ENCODE measurements at places on chromosomes 7 and 10. TPM values are rescaled to one million over a fixed set of nuclear protein-coding genes. Genes with fewer than 3 reads are reported as not detected.

- no peaks in the 10 kb centered on the region for H3K36me3 ChIP-seq
- no peaks in the 10 kb centered on the region for H3K27me3 ChIP-seq
- peaks cover 12% of the 10 kb centered on the region for H3K4me1 ChIP-seq
- H3K4me3 ChIP-seq, result no peak overlapping the region
Measured at GRCh38 chr10:79018521-79019011, 50.2 kb upstream of the ZMIZ1 start.

DNA sequence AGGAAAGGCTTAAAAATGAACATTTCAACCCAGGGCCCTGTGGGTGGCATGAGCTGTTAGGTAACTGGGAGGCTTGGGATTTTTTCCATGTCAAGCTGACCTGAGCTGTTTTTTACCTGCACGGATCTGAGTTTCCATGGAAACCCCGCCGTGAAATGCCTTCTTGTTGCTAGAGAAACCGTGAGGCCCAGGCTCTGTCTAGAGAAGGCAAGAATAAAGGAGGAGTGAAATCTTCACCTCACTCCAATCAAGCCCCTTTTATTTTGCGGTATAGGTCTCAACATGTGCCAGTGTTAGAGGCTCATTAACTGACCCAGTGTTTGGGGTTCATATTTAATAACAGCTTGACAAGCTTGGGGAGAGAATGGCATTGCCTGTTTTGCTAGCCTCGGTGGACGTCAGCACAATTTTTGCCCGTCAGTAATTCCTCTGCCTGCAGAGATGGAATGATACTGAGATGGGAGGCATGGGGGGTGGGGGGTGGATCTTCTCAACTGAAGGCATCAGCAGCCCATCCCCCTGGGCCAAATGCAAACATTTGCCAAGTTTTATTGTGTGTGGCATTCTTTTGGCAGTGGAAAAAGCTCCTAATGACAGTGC lies 48.9 kb upstream of the PDCD4 start:
- no peak overlapping the region for H3K4me3 ChIP-seq
- peak; percentile 91 for DNase-seq
- H3K36me3 ChIP-seq, result no peaks in the 10 kb centered on the region
- peak overlapping the region; percentile 4 for H3K27ac ChIP-seq
- no peaks in the 10 kb centered on the region for H3K27me3 ChIP-seq
- H3K4me1 ChIP-seq, result no peaks in the 10 kb centered on the region

DNA sequence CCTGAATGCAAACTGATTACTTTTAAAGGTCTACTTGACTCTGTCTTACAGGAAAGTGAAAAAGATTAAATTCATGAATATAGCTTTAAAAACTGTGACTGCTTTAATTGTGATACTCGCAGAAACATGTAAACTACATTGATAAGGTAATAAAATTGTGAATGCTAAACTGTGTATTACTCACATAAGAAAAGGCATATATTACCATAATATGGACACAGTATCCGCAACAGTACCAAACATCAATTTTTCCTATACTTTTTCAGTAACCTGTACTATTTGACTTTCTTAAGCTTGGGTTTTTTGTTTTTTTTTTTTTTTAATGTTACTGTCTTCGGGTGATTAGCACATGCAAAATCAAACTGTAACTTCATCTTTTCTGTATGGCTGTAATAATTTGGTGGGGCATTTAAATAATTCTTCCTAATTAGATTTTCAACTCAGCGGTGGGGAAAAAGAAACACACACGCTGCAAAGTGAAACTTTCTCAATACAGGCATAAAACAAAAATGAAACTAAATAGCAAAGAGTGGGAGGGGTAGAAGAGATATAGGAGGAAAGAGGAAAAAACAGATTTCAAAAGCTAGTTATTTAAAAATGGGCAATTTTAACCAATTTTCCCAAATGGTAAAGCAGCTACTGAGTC lies 23.2 kb downstream of the NT5C3A start:
- H3K27ac ChIP-seq, result no peak overlapping the region
- DNase-seq, result no peak
- no peaks in the 10 kb centered on the region for H3K27me3 ChIP-seq
- H3K4me1 ChIP-seq, result no peaks in the 10 kb centered on the region
- no peak overlapping the region for H3K4me3 ChIP-seq

GRCh38 chr7:38535073-38535472 lies 96.1 kb downstream of the AMPH start:
- no peak for DNase-seq
- no peaks in the 10 kb centered on the region for H3K4me1 ChIP-seq
- no peaks in the 10 kb centered on the region for H3K27me3 ChIP-seq
- no peak overlapping the region for H3K4me3 ChIP-seq
- H3K27ac ChIP-seq, result no peak overlapping the region

DNA sequence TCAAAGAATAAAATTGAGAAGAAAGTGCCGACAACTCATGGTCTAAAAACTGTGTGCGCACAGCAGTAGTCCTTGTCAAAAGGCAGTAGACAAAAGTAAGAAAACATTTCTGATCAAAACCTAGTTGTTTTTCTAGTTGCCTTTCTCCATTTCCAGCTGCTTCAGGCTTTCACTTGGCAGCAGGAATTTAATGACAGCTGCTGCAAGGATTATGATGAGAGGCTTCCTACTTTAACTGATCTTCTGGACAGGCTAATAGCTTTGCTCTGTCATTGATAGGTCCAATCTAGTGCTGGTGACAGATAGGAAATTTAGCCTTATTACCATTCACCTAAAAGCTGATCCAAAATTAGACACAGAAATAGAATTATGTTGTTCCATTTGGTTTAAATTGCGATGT lies 110.7 kb upstream of the SEMA3C start:
- H3K27me3 ChIP-seq, result no peaks in the 10 kb centered on the region
- no peak overlapping the region for H3K27ac ChIP-seq
- no peak overlapping the region for H3K4me3 ChIP-seq
- no peak for DNase-seq
- no peaks in the 10 kb centered on the region for H3K36me3 ChIP-seq

DNA sequence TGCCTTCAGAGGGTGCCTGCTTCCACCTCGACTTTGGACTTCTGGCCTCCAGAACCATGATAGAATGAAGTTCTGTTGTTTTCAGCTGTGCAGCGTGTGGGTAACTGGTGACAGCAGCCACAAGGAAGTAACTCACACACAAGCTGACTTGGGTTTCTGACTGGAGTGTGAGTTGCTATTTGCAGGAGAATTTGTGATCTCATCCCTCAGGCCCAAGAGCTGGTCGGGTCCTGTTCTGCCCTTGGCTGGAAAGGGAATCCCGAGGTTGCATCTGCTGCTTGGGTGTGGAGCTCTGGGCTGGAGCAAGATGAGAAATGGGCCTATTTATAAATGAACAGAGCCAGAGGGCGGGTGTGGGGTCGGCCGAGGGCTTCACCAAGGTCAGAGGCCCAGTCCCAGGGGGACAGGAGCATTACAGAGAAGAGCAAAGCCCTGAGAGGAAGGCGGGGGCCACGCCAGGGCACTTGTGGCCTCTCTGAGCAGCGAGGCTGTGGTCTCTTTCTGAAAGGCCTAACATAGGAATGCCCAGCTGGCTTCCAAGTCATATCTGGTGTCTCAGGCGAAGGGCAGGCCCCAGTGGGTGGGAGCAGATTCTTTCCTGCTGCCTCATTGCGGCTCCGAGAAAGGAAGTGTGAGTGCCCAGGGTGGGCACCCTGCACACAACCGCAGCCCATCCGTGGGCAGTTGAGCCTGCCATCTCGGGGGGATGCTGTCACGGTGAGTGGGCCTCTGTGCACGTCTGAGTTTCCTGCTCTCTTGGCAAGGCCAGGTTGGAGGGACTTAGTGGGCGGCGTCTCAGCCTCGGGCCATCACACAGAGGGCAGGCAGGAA lies 26.5 kb upstream of the C10orf71 start:
- no peaks in the 10 kb centered on the region for H3K36me3 ChIP-seq
- no peaks in the 10 kb centered on the region for H3K27me3 ChIP-seq
- no peak overlapping the region for H3K4me3 ChIP-seq
- peak; percentile 35 for DNase-seq
- H3K27ac ChIP-seq, result no peak overlapping the region
- H3K4me1 ChIP-seq, result no peaks in the 10 kb centered on the region

DNA sequence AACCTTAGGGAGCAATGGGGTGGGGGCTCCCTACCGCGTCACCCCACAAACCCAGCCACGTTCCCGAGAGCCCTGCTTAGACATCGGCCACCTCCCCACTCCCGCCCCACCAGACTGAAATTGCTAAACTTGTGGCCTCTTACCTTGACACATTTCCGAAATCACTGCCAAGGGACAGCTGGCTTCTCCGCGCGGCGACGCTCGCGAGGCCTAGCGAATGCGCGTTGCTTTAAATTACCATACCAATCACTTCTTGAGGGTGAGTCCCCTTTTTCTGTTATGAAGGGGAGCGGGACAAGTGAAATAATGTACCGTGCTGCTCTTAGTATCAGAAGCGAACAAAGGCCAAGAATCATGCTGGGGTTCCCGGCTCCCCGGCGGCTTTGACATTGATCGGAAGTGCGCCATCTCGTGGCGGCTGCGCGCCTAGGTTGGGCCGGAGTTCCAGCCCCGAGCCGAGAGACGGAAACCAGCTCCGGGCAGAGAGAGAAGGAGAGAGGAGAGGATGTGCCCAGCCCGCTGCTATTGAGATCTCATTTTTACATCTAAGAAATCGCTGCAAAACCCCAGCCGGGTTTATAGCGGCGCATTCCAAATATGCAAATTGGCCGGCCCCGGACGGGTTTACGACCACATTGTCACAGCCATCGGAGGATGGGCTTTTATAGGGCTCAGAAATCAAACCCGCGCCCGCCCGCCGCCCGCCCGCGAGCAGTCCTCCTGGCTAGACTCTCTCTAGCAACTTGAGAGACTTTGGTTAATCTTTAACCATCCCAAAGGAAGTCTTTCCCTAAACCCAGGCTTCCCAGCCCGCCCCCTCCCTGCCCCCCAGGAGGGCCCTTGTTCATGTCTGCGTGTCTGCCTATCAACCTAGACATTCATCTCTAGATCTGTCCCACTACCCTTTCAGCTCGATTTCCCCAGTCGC lies 5.3 kb downstream of the HOXA11 start:
- H3K4me3 ChIP-seq, result peak overlapping the region; percentile 50
- peak; percentile 93 for DNase-seq
- peak overlapping the region; percentile 19 for H3K27ac ChIP-seq
- peaks cover 100% of the 10 kb centered on the region for H3K27me3 ChIP-seq
- H3K4me1 ChIP-seq, result peaks cover 6% of the 10 kb centered on the region

DNA sequence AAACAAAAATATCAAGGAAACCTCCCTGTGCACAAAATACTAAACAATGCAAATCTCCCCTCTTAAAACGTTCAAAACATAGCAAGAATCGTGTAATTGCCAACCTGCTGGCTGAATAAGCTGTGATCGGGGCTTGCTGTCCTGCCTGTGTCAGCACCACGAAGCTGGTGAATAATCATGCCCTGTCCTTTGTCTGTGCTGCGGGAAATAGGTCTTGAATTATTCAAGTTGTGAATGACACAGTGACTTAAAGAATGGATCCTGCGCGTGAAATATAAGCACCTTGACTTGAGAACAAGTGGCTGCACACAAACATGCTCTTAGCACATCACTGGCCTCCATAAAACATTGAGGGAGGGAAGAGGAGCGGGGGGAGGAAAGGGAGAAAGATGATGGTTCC lies 130.2 kb downstream of the OAT start:
- H3K27ac ChIP-seq, result no peak overlapping the region
- no peak overlapping the region for H3K4me3 ChIP-seq
- H3K36me3 ChIP-seq, result no peaks in the 10 kb centered on the region
- H3K27me3 ChIP-seq, result no peaks in the 10 kb centered on the region

DNA sequence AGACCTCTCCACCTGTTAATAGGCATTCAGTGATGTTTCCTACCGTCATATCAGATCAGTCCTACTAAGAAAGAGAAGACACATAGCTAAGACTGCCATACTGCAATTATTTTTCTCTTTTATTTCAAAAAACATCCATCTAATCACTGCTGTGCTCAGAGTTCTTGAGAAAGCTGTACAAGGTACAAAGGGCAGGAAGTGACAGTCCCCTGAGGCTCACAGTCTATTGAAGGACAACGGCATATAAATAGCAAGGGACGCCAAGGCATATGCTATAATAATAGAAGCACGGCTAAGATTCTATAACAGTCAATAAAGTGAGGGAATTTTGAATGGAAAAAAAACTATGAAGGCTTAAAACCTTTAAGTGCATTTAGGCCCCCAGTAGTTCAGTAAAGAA lies 415.3 kb upstream of the NRP1 start:
- no peak overlapping the region for H3K27ac ChIP-seq
- H3K4me1 ChIP-seq, result no peaks in the 10 kb centered on the region
- DNase-seq, result no peak
- no peak overlapping the region for H3K4me3 ChIP-seq

GRCh38 chr10:86692664-86693063 lies 24.4 kb downstream of the LDB3 start:
- H3K27me3 ChIP-seq, result no peaks in the 10 kb centered on the region
- no peak overlapping the region for H3K4me3 ChIP-seq
- no peak for DNase-seq
- H3K27ac ChIP-seq, result no peak overlapping the region
- no peaks in the 10 kb centered on the region for H3K4me1 ChIP-seq

DNA sequence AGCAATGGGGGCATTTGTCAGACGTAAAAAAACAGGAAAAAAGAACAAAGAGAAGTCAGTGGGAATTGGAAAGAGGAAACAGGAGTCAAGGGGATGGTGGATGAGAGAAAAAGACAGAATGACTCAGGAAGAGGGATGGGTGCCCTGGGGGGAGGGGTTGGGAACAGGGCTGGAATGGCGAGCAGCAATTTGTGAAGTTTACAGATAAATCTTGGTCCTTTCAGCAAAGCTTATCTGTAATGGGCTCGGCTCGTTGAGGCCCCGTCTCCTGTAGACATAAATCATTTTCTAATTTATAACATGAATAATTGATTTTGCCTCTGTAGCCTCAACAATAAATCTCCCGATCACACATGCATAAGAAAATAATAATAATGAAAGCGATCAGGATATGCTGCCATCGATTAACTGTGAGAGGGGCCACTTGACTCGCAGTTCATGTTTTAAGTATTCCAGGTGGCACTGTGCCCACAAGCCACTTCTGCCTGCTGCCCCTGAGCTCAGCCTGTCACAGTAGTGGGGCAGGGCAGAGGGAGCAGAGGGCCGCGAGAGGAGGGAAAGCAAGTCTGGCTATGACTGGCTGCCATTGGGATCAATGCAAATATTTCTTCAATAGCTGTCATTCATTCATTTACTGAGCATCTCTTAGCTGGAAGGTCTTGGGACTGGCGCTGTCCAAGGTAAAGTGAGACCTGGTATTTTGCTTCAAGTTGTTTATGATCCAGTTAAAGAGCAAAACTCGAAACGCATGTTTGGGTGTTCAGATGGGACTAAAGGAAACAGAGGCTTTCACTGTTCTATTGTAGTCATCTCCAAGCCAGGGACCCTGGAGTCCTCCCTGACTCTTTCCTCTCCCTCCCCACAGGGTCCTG lies 47.4 kb upstream of the R3HCC1L start:
- no peak for DNase-seq
- no peaks in the 10 kb centered on the region for H3K36me3 ChIP-seq
- H3K4me1 ChIP-seq, result no peaks in the 10 kb centered on the region
- no peaks in the 10 kb centered on the region for H3K27me3 ChIP-seq

GRID1 gene
- 0.38 TPM for total RNA-seq

SPDYE2 gene
- total RNA-seq, result not detected

CFAP43 gene
- 2.5 TPM for total RNA-seq

All from endodermal cell (in vitro differentiated cells).